ENCODE measurements at places on chromosomes 1 and 21. TPM values are rescaled to one million over a fixed set of nuclear protein-coding genes. Genes with fewer than 3 reads are reported as not detected.

The SPRR5 gene
- not detected for total RNA-seq

DNA sequence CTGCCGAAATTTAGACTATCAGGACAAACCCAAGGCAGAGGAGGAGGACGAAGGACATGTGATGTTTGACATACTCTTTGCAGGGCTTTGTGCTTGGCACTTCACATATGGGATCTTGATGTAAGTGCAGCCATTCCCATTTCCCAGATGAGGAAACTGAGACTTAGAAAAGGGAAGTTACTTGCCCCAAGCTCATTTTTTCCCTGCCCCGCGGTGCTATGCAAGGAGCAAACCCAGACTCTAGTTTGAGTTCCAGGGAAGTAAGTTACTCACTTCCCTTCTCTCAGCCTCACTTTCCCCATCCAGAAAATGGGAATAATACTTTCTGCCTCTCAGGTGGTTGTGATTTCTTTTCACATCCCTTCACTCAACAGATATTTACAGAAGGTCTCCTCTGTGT is 4.5 kb upstream of the FOXO6 start:
- no peak overlapping the region for H3K4me3 ChIP-seq
- H3K36me3 ChIP-seq, result no peaks in the 10 kb centered on the region
- H3K4me1 ChIP-seq, result no peaks in the 10 kb centered on the region
- no peak for DNase-seq
- no peak overlapping the region for H3K27ac ChIP-seq

DNA sequence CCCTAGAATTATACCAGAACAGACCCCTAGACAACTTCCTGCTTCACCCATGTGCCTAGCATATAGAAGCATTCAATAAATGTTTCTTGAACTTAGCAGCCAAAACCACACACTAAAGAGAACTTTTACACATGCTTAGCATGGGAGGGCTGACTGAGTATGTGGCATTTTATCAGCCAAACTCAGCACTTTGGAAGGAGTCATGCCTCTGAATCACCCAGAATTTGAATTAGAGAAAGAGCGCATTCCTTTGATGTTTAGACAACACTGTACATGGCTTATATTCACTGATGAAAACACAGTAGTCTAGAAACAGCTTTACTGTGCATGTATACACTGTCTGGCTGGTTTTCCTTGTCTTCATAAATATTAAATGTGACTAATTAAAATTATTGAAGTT is 26.1 kb downstream of the SPAG17 start:
- H3K4me3 ChIP-seq, result no peak overlapping the region
- no peaks in the 10 kb centered on the region for H3K4me1 ChIP-seq
- no peak overlapping the region for H3K27ac ChIP-seq
- H3K27me3 ChIP-seq, result no peaks in the 10 kb centered on the region
- H3K36me3 ChIP-seq, result no peaks in the 10 kb centered on the region

- no peak overlapping the region for H3K27ac ChIP-seq
- no peak overlapping the region for H3K4me3 ChIP-seq
- no peak for DNase-seq
- no peaks in the 10 kb centered on the region for H3K27me3 ChIP-seq
- no peaks in the 10 kb centered on the region for H3K4me1 ChIP-seq
- H3K36me3 ChIP-seq, result peaks cover 7% of the 10 kb centered on the region
Observed at GRCh38 chr21:43758811-43759210, 17.3 kb downstream of the CSTB start.

- no peak overlapping the region for H3K27ac ChIP-seq
- no peak for DNase-seq
- no peaks in the 10 kb centered on the region for H3K4me1 ChIP-seq
- no peak overlapping the region for H3K4me3 ChIP-seq
- H3K36me3 ChIP-seq, result no peaks in the 10 kb centered on the region
Observed at GRCh38 chr1:236509647-236510401, 14.0 kb upstream of the LGALS8 start.

GRCh38 chr1:223477456-223477855 is 84.2 kb downstream of the CCDC185 start:
- H3K36me3 ChIP-seq, result no peaks in the 10 kb centered on the region
- DNase-seq, result no peak
- H3K4me1 ChIP-seq, result no peaks in the 10 kb centered on the region
- no peak overlapping the region for H3K27ac ChIP-seq

The AIRE gene
- total RNA-seq, result 11.9 TPM

- no peaks in the 10 kb centered on the region for H3K27me3 ChIP-seq
- no peak overlapping the region for H3K27ac ChIP-seq
- no peak overlapping the region for H3K4me3 ChIP-seq
- no peak for DNase-seq
- no peaks in the 10 kb centered on the region for H3K4me1 ChIP-seq
- H3K36me3 ChIP-seq, result no peaks in the 10 kb centered on the region
Observed at GRCh38 chr1:111639602-111640198, 20.1 kb downstream of the RAP1A start.

The HSF2BP gene
- 0.80 TPM for total RNA-seq

The OR2T12 gene
- not detected for total RNA-seq

DNA sequence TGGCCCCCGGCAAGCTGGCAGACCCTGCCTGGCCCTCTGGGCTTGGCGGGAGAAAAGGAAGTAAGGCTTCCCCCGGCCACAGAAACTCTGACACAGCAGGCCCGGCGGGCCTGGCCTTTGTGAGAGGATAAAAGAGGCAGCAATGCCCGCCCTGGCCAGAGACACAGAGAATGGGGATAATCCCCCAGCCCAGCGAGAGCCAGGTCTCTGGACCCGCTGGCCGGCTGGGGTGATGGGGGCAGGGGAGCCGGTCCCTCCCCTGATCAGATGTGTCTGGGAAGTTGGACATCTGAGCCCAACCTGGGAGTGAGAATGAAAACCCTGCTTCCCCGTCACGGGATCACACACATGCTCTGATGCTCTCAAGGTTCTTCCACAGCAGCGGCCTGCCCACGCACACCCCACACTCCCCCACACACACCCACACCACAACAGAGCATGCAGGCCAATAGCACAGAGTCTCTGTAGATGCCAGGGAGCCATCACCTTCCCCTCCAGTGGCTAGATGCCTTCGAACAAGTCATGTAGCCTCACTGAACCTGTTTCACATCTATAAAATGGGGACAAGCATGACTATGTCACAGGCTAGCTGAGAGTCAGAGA is 4.2 kb downstream of the RSPO1 start:
- no peak for DNase-seq
- H3K36me3 ChIP-seq, result no peaks in the 10 kb centered on the region
- H3K27ac ChIP-seq, result no peak overlapping the region
- H3K27me3 ChIP-seq, result peaks cover 46% of the 10 kb centered on the region
- H3K4me3 ChIP-seq, result no peak overlapping the region

DNA sequence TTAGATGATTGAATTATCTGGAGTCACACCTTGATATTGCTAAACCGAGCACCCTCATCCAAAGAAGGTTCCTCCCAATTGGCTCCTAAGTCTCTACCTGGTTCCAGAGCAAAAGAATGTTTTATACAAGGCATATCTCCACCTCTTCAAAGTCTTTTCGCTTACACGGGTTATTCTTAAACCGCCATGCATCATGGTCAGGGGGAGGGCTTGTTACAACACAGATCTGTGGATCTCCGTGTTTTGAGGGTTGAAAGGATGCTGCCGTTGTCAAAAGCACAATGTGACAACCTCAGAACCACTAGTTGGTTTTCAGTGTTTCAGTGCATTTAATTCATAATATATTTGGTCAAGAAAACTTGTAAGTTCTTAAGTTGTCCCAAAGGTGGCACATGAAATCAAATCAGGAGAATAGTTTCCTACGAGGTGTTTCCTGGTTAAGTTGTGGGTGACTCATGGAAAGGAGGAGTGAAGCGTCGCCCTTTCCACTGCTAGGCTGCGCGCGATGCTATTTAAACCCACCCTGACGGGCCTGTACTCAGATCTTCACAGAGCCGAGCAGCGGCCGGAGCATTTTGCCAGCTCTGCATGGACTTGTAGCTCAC is 1531.6 kb upstream of the TPTE start:
- H3K4me1 ChIP-seq, result no peaks in the 10 kb centered on the region
- H3K4me3 ChIP-seq, result no peak overlapping the region
- DNase-seq, result no peak

DNA sequence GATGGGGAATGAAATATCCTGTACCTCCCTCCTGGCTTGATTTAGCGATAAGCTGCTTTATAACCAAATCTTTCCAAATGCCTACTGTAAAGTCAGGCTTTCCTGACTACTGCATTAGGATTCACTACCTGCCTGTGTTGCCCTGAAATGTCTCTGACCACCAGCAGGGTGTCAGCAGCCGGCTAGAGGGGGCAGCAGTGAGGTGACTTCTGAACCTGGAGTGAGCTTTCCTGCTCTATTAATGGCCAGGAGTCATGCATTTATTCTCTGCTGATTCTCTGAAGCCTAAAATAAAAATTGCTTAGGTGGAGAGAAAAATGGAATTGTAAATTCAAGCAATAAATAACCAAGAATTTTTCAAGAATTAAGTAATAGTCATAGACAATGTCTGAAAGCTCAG is 2.5 kb downstream of the BACE2 start:
- peaks cover 47% of the 10 kb centered on the region for H3K27me3 ChIP-seq
- DNase-seq, result no peak
- H3K36me3 ChIP-seq, result no peaks in the 10 kb centered on the region
- H3K4me3 ChIP-seq, result no peak overlapping the region
- H3K4me1 ChIP-seq, result peaks cover 2% of the 10 kb centered on the region
- H3K27ac ChIP-seq, result no peak overlapping the region

- no peaks in the 10 kb centered on the region for H3K4me1 ChIP-seq
- H3K4me3 ChIP-seq, result no peak overlapping the region
- H3K27me3 ChIP-seq, result no peaks in the 10 kb centered on the region
- DNase-seq, result no peak
- H3K36me3 ChIP-seq, result peaks cover 24% of the 10 kb centered on the region
- H3K27ac ChIP-seq, result no peak overlapping the region
Observed at GRCh38 chr1:206439205-206439604, 31.1 kb upstream of the IKBKE start.

DNA sequence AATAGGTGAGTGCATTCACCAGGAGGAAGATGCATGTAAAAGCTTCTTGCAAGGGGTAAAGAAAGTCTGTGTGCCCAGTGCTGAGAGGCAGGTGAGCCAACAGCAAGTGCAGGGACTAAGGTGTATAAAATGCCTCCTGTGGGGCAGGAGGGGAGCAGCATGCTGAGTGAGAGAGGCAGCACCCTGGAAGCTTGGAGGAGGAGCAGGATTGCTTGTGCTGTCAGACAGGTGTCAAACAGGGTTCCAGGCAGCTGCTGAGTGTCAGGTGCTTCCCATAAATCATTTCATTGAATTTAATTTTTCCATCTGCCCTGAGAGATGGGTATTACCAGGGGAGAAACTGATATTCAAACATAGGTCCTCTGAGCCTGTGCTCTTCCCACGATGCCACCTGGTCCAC is 13.9 kb downstream of the BSND start:
- no peak for DNase-seq
- H3K27ac ChIP-seq, result no peak overlapping the region
- H3K27me3 ChIP-seq, result peaks cover 4% of the 10 kb centered on the region
- H3K4me3 ChIP-seq, result no peak overlapping the region

The GJA9 gene
- total RNA-seq, result 0.05 TPM

DNA sequence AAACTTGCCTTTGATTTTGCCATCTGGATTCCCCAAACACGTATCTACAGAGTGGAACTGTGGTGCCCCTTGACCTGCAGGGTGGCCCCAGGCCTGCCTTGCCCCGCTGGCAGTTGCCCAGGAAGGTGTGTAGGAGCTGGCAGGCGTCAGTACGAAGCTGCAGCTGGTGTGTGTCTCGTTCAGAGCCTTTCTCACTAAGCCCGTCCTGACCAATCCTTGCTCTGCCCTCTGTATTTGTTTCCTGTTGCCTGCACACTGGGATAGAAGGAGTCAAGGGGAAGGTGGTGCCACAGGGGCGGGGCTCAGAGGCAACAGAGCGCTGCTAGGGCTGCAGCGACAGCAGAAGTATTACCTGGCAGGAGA is 5.2 kb upstream of the VSIG8 start:
- no peak overlapping the region for H3K27ac ChIP-seq
- H3K36me3 ChIP-seq, result no peaks in the 10 kb centered on the region
- H3K4me1 ChIP-seq, result peaks cover 34% of the 10 kb centered on the region
- no peak overlapping the region for H3K4me3 ChIP-seq

DNA sequence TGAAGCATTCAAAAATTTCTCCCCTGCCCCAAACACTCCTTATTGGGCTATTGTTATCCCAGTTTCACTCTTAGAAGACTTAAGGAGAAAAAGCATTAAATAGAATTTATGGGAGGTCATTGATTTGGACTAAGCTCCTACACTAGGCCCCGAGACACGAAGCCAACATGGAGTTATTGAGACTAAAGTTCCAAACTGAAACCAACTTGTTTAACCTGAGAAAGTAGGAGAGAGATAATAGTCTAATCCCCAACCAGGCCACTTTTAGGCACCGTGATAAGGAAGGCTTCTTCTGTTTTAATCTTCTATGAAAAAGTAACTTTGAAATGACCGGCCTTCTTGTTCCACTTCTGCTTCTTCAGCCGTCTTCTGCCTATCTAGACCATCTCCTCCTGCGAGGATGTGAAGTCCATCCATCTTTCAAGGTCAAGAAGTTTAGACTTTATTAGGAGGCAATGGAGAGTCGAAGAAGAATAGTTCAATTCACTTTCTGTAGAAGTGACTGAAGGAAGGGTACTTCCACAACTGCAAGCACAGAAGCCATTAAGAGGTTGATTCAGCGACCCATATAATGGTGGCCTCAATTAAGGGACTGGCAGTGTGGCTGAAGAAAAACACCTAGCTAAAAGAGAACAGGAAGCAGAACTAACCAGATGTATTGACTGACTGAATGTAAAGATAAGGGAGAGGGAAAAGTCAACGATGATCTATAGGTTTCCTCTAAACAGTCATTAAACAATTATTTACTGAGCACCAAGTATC is 428.8 kb downstream of the SMYD3 start:
- H3K4me3 ChIP-seq, result no peak overlapping the region
- no peaks in the 10 kb centered on the region for H3K4me1 ChIP-seq
- H3K27ac ChIP-seq, result no peak overlapping the region
- H3K36me3 ChIP-seq, result no peaks in the 10 kb centered on the region
- no peak for DNase-seq

The BCL2L15 gene
- 0.76 TPM for total RNA-seq

DNA sequence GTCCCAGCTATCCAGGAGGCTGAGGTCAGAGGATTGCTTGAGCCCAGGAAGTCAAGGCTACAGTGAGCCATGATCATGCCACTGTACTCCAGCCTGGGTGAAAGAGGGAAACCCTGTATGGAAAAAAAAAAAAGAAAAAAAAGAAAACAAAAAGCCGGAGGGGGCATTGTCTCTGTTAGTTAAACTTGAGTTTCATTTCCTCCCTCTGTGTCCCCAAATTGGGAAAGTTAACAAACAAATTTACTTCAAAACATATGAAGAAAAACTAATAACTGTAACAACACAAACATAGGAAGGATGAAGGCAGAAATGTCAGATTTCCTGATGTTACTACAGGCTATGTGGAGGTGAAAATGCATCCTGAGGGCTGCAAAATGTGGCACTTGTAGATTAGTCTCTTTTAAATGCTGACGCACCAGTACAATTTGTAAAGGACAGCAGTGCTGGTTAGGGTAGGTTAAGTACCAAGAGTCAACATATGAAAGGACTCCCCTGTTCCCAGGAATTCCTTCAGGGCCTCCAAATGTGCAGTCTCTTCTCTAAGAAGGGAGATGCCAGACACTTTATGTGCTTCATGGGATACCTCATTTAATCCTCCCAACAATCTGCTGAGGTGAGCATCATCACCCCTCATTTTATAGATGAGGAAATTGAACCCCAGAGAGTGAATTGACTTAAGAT is 52.9 kb downstream of the DEGS1 start:
- H3K4me1 ChIP-seq, result no peaks in the 10 kb centered on the region
- H3K27me3 ChIP-seq, result no peaks in the 10 kb centered on the region
- H3K27ac ChIP-seq, result no peak overlapping the region
- peaks cover 40% of the 10 kb centered on the region for H3K36me3 ChIP-seq
- no peak for DNase-seq
- no peak overlapping the region for H3K4me3 ChIP-seq

All from thymus (tissue), 14 donors.